ENCODE measurements at places on chromosomes 1 and 21.

- DNase-seq = no peak
These were observed 15.4 kb upstream of the LCE5A start for GRCh38 chr1:152495066-152495675.

- no peak for DNase-seq
These were observed 166.9 kb downstream of the TOMM20 start for GRCh38 chr1:234961456-234962339.

DNA sequence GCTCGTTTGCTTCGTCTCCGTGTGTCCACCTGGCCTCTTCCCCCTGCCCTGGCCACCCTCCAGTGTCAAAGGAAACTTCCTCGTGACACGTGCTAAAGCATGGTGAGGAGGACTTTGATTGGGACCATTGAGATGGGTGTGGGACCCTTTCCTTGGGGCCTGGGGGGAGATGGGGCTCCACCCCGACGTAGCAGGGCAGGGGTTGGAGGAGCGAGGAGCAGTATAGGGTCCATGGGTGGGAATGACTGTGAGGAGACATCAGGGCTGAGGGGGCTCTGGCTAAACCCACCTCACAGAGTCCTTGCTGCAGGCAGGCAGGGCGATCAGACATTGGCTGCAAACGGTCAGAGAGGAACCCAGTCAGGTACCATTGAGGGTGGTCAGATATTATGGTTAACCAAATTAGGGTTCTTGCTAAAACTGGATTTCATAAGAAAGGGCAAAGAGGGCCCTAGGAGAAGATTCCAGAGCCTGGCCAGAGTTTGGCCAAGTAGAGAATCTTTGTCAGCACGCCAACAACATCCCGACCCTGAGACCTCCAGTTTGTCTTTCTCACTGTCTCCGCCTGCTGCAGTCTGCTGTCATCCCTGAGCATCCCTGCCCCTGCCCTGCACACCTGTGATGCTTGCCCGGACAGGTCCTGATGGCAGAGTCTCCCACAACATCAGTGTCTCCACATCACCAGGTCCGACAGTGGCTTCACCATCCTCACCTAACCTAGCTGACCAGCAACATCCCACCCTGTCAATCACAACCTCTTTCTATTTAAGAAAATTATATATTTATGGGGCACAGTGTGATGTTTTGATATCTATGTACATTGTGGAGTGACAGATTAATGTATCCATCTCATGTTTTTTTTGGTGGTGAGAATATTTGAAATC, 8.0 kb downstream of the RNF187 start:
- no peak for DNase-seq

DNA sequence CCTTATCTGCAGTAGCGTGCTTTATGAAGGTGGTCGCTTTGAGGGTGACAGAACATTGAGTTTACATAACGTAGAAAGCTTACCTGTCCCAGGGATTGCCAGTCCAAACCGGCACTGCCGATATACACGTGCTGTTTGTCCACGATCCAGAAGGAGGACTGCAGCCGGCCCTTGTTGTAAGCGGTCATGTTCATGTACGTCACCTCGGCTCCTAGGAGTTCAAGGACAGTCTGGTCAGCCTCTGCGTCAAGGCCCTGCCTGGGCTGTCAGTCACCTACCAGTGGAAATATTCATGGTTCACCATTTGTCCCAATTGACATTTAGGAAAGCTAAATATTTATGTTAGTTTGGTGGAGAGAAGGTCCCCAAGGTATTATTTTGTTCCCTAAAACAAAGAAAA, 221.0 kb upstream of the MAP1LC3C start:
- DNase-seq = no peak

GRCh38 chr1:66445492-66446181, 88.3 kb upstream of the SGIP1 start:
- no peak for DNase-seq

DNA sequence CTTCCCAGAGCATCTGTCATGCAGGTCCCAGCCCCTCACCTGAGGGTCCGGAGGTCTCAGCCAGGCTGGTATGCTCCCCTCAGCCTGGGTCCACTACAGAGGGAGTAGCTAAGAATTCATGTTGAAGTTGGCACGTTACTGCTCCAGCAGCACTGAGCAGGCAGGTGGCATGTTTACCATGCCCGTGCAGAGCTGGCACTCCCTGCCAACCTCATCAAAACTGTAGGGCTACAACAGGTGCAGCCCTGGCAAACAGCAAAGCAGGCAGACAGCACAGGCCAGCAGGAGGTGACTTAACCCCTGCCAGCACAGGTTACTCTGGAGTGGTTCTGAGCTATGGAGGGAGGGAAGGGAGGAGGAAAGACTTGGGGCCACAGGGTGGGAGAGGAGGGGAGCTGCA, 46.4 kb downstream of the NUAK2 start:
- DNase-seq = no peak

DNA sequence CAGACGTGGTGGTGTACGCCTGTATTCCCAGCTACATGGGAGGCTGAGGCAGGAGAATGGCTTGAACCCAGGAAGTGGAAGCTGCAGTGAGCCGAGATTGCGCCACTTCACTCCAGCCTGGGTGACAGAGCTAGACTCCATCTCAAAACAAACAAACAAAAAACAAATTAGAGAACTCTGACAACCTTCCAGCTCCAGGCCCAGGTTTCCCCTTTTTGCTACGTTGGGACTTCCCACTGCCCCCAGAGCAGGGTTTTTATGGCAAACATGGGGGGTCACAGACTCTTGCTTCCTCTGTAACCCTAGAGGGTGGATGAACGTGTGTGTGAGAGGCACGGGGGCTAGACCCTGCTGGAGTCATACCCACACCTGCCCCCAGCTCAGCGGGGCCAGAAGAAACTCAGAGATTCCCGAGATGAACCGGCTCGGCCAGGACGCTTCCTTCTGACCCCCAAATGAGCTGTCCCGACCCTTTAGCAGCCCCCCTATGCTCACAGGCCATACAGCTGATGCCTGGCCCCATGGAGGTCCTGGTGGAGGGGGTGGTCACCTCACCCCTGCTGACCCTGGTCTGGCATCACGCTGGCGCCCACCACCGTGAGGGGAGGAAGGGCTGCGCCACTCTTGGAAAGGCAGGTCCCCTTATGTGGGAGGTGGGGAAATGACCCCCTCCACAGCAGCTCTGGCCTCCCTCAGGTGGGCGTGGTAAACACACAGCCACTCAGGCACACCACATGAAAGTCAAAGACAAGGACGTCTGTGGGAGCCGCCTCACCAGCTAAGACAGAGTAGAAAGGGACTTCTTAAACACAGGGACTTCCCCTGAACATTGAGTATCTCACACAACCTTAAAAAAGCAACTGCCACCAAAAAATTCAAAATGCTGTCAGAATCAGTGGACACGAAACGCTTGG, 7.1 kb downstream of the GPR157 start:
- no peak for DNase-seq

DNA sequence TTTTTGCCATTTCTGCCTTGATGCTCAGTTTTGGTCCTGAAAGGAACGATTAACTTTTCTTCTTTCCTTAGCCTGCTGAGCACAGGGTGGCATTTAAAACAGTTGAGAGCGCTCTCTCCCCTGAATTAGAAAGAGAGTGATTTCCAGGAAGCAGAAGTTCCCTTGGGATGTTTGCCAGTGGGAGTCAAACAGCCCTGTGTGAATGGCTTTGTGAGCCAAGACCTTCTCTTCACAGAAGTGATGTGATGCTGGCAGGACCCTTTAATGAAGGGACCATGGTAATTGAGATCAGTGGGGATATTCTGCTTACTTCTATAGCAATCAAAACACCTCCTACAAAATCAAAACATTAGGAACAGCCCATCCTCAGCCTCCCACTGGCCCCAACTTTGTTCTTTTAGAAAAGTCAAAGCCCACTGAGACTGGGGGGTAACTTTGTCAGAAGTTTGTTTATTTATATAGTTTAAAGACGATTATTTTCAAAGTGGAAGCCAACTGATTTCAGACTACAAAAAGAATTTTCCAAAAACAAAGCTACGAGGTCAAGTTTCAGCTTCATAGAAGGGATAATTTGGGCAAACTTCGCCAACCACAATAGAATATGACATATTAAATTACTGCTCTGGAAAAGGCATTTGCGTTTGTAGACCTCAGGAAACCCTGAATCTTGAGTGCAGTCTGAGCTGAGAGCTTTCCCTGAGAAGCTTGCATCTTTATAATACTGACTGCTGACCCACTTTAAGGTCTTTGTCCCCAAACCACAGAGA, 122.7 kb downstream of the GABPA start:
- DNase-seq = no peak
